ENCODE measurements at places on chromosomes 16 and 17.

GRCh38 chr17:80101946-80102663, 724 bp downstream of the GAA start:
- peak; percentile 78 for DNase-seq

DNA sequence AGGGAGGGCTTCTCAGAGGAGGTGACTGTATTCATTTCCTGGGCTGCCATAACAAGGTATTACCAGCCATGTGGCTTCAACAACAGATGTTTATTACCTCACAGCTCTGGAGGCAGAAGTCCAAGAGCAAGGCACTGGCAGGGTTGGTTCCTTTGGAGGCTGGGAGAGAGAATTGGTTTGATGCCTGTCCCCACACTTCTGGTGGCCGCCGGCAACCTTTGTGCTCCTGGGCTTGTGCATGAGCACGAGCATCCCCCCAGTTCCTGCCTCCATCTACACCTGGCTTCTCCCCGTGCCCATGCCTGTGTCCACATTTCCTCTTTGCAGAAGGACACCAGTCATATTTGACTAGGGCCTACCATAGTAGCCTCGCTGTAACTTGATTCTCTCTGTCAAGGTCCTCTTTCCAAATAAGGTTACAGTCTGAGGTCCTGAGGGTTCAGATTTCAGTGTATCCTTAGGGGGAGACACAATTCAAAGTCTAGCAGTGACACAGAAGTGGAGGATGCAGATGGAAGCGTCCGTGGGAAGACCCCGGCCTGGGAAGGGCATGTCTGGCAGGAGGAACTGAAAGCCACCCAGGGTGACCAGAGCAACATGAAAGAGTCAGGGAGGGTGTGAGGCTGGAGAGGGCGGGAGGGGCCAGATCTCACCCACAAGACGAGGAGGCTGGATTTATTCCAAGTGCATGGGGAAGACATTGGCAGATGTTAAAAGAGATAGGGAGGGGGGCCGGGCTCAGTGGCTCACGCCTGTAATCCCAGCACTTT, 188.2 kb upstream of the HSBP1 start:
- DNase-seq: peak; percentile 74

GRCh38 chr16:20799599-20799998, 6.7 kb downstream of the ERI2 start:
- peak; percentile 57 for DNase-seq

DNA sequence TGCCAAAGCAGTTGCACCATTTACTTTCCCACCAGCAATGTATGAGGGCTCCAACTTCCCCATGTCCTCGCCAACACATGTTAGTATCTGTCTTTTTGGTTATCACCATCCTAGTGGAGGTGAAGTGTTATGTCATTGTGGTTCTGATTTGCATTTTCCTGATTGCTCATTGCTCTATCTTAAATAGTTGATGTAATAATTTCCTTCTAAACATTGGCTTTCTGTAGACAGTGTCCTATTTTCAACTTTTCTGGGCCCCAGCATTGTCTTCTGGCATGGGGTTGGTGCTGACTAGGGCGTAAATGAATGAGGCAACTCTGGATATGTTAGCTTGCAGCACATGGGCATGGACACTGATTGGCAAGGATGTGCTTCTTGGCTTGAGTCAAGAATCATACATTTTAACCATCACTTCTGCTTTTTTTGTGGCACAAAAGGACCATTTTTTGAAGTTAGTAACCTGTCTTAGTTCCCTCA, 25.1 kb downstream of the PLCG2 start:
- DNase-seq: no peak

DNA sequence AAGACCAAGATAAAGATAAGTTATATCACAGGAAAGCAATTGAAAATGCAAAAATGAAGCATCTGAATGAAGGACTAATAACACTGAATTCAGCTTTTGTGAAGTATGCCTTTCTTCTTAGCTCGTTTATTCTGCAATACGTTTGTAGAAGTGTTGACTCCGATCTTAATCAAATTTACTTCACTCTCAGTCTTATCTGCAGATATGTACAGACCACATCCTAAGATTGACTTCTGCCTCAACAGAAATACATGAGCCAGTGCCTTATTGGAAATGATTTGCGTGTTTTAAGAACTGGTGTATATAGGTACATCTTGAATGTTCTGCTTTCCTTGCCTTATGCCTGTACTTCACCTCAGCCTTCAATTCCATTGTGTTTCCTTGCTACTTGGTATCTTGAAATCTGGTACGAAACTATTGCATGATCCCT, 1.3 kb downstream of the ATF7IP2 start:
- DNase-seq: no peak

DNA sequence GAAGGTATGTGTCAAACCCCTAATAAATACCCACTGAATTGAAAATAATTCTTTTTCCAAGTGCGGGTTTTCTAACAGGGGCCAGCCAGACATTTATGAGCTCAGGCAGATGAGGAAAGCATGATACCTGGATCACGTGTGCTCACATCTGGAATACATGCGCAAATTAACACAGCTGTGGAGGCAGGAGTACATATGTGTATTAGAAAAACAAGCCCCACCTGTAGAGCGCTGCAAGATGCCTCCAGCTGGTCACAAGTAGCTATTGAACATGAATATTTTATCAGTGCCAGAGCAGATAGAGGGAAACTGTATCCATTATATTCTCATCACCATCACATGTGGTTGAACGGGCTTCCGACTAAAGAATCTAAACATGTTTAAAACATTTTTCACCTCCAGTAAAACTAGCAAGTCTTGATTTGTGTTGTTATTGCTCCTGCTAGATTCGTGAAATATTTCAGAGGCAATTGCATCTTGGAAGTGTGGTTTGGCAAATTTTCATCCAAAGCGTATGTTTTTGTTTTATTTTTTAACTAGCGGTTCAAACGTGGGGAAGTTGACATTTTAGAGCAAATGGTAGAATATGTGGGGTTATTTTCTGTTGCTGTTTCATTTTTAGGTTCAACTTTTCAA, 482.8 kb downstream of the CDH13 start:
- DNase-seq: no peak

GRCh38 chr16:3400446-3400778, 392 bp downstream of the ZSCAN32 start:
- no peak for DNase-seq

DNA sequence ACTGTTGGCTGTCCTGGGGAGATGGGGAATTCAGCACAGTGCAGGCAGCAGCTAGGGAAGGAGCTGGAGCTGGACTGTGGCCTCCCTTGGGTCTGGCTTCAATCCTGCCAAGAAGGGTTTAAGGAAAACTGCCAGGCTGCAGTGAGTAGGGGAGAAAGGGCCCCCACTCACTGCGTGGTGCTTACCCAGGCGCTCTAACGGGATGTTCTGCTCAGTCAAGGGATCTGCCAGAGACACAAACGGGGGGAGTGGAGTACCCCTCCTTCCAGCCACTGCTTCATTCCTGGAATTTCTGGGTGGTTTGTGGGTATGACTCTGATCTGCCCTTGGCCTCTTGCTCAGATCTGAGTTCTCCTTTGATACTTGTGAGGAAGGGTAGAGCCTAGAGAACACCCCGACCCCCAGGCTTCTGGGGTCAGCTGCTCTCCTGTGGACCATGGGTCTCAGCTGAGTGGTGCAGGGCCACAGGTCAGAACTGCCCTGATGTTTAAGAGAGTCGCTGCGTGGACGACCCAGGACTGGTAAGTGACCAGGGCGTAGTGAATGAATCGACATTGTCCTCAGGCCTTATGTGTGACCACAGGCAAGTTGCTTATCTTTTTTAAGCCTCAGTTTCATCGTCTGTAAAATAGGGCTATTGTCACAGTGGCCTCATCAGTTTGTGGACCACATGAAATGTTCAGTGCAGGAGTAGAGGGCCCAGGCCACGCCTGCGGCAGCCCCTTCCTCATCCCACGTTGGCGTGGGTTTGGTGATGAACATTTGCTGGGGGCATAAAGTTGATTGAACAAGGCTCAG, 9.6 kb downstream of the CRISPLD2 start:
- DNase-seq: no peak

- DNase-seq: no peak
Observed at GRCh38 chr16:46765050-46765449, 16.9 kb upstream of the MYLK3 start.

- DNase-seq: no peak
Observed at GRCh38 chr16:977896-978295, 3.7 kb upstream of the SOX8 start.

DNA sequence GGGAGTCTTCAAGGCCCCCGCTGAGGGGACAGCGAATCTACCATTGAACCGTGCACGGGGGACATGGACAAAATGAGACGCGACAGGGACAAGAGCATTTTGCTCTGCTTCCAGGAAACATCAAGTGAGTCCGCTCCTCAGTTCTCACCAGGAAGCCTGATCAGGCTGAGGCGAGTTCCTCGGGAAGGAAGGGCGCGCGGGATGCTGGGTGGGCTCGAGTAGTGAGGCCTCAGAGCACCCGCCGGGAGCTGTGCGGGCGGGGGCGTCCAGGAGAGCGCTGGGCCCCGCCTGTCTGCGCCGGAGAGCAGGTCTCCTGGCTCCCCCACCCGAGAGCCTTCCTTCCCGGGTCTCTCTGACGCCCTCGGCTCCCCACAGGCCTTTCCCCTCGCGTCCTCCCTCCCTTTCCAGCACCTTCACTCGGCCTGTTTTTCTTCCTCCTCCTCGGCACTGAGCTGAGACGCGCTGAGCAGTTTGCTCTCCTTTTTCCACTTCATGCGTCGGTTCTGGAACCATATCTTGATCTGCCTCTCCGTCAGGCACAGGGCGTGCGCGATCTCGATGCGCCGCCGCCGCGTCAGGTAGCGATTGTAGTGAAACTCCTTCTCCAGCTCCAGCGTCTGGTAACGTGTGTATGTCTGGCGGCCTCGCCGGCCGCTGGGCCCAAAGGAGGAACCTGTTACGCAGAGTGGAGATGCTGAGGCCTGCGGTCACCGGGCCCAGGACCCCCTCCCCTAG, 2.6 kb upstream of the HOXB5 start:
- DNase-seq: no peak

GRCh38 chr16:57509231-57509923, 23.1 kb upstream of the DOK4 start:
- no peak for DNase-seq

DNA sequence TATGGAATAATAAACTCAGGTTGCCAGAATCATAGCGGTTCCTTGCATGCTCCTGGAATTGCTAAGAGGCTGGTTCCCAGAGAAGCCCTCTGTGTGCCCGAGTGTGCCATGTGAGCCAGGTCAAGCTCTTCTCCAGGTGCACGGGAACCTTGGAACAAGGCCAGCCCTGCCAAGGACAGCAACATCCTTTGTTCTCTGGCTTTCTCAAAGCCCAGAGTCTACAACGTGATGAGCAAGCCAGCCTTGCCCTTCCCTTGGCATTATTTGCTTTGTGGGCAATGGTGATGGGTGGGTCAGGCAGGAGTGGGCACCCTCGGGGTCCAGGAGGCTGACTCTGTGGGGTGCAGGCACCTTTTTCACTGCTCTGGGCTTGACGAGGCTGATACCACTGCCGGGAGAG, 14.2 kb upstream of the SEC14L1 start:
- no peak for DNase-seq

DNA sequence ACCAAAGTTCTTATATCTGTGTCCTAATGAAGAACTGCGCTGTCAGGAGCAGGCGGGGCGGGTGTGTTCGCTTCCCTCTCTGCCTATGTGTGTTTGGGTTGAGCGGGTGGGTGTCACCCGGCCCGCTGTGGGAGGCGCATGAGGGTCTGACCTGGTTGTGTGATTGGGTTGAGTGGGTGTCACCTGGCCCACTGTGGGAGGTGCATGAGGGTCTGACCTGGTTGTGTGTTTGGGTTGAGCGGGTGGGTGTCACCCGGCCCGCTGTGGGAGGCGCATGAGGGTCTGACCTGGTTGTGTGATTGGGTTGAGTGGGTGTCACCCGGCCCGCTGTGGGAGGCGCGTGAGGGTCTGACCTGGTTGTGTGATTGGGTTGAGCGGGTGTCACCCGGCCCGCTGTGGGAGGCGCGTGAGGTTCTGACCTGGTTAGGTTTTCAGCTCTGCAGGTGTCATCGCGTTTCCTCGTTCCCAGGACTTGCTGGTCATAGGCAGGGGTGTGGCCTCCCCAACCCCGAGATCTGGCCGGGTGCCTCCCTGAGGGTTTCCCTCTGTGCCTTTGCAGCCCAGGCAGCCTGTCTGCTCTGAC, 69.6 kb upstream of the ZNF750 start:
- no peak for DNase-seq

DNA sequence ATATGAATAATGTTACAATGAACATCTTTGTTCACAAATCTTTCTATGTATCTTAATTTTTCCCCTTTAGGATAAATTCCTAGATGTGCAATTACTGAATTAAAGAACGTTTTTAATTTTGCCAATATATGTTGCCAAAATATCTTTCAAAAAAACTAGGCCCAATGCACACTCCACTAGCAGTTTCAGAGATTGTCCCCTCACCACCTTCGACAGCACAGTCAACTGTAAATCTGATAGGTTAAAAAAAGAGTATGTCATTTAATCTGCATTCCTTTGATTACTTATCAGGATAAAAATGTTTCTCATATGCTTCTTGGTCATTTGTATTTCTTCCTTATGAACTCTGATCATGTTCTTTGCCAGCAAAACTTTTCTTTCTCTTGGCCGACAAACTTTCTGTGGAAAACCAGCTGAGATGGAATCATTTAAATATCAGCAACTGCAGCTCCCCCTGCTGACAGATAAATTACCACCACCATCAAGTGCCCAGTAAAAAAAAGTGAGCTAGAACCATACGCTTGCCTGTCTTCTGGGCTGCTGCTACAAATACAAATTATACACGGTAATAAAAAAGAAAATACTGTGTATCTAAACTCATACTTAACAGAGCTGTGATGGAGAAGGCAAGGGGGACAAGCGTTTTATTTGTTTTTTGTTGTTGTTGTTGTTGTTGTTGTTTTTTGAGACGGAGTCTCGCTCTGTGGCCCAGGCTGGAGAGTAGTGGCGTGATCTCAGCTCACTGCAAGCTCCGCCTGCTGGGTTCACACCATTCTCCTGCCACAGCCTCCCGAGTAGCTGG, 19.6 kb upstream of the KANSL1 start:
- peak; percentile 77 for DNase-seq

- no peak for DNase-seq
Observed at GRCh38 chr16:77414752-77415231, 20.0 kb downstream of the ADAMTS18 start.

DNA sequence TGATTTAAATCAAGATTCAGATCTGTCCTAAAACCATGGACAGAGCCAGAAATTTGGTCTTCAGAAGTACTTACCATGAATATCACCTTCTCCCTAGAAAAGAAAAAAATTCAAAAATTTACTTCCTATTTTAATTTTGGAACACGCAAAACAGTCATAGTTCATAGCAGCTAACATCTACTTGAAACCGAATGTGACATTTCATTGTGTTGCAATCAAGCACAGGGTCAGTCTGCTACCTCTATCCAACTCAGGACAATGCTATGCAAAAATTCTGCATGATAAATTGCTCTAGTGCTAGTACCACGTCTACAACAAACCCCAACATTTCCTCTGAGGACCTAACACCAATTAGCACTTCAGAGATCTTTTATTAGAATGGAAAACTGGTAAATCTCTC, 7.7 kb downstream of the JPT1 start:
- DNase-seq: no peak

- DNase-seq: peak; percentile 93
Observed at GRCh38 chr17:57671667-57672632, 73.1 kb downstream of the CCDC182 start.

GRCh38 chr16:82629441-82630027, 2.8 kb downstream of the CDH13 start:
- no peak for DNase-seq

GRCh38 chr16:57572978-57573728, 30.7 kb downstream of the ADGRG5 start:
- no peak for DNase-seq

Measured in NCI-H82 (cell line).